ENCODE measurements at places on chromosomes 5 and 9.
A peak's percentile ranks its signal among the peaks of the same experiment; 100 is the strongest.

- no peaks in the 10 kb centered on the region for H3K36me3 ChIP-seq
- H3K27me3 ChIP-seq = no peaks in the 10 kb centered on the region
- H3K4me1 ChIP-seq = no peaks in the 10 kb centered on the region
- H3K27ac ChIP-seq = no peak overlapping the region
- H3K4me3 ChIP-seq = no peak overlapping the region
- DNase-seq = no peak
These were observed 24.4 kb upstream of the SMAD5 start for GRCh38 chr5:136108180-136108611.

- H3K4me1 ChIP-seq = no peaks in the 10 kb centered on the region
- no peak overlapping the region for H3K27ac ChIP-seq
- DNase-seq = no peak
- no peaks in the 10 kb centered on the region for H3K36me3 ChIP-seq
These were observed 73.0 kb upstream of the MPDZ start for GRCh38 chr9:13352451-13352979.

GRCh38 chr5:168801567-168801966 lies 222.4 kb upstream of the PANK3 start:
- H3K27ac ChIP-seq = no peak overlapping the region
- H3K27me3 ChIP-seq = no peaks in the 10 kb centered on the region
- no peak for DNase-seq
- H3K4me1 ChIP-seq = no peaks in the 10 kb centered on the region
- no peaks in the 10 kb centered on the region for H3K36me3 ChIP-seq

DNA sequence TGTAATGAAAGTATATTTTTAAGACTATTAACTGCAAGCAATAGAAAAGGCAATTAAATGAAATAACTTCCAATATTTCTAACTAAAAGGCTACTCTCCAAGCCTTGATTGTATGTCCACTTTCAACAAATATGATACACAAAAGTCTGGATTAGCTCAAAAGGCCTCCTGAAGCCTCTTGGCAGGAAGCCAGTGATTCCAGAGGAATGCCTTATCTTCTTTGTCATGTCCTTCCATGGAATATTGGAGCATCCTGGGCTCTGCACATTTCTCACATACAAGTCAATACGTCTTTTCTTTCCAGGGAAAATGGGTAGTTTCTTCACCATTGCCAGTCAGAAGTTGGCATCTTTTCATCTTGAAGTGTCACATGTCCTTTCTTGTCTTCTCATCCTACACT lies 357.8 kb downstream of the KDM4C start:
- no peaks in the 10 kb centered on the region for H3K36me3 ChIP-seq
- no peaks in the 10 kb centered on the region for H3K4me1 ChIP-seq
- no peak overlapping the region for H3K4me3 ChIP-seq
- H3K27me3 ChIP-seq = no peaks in the 10 kb centered on the region
- no peak for DNase-seq

GRCh38 chr9:129245276-129245675 lies 67.2 kb upstream of the IER5L start:
- H3K4me3 ChIP-seq = no peak overlapping the region
- no peak overlapping the region for H3K27ac ChIP-seq
- H3K4me1 ChIP-seq = no peaks in the 10 kb centered on the region
- no peaks in the 10 kb centered on the region for H3K27me3 ChIP-seq

GRCh38 chr5:147835386-147835798 lies 3.9 kb upstream of the SPINK1 start:
- H3K4me1 ChIP-seq = no peaks in the 10 kb centered on the region
- no peak for DNase-seq
- H3K27me3 ChIP-seq = no peaks in the 10 kb centered on the region
- no peak overlapping the region for H3K27ac ChIP-seq
- H3K4me3 ChIP-seq = no peak overlapping the region

- no peak overlapping the region for H3K4me3 ChIP-seq
- no peaks in the 10 kb centered on the region for H3K4me1 ChIP-seq
- H3K36me3 ChIP-seq = no peaks in the 10 kb centered on the region
- no peak for DNase-seq
These were observed 626.4 kb upstream of the NUDT12 start for GRCh38 chr5:104189031-104189430.

- H3K27ac ChIP-seq = no peak overlapping the region
- no peak overlapping the region for H3K4me3 ChIP-seq
- no peaks in the 10 kb centered on the region for H3K36me3 ChIP-seq
- no peaks in the 10 kb centered on the region for H3K27me3 ChIP-seq
- no peak for DNase-seq
These were observed 195.0 kb downstream of the ADAMTSL1 start for GRCh38 chr9:18668944-18669343.

DNA sequence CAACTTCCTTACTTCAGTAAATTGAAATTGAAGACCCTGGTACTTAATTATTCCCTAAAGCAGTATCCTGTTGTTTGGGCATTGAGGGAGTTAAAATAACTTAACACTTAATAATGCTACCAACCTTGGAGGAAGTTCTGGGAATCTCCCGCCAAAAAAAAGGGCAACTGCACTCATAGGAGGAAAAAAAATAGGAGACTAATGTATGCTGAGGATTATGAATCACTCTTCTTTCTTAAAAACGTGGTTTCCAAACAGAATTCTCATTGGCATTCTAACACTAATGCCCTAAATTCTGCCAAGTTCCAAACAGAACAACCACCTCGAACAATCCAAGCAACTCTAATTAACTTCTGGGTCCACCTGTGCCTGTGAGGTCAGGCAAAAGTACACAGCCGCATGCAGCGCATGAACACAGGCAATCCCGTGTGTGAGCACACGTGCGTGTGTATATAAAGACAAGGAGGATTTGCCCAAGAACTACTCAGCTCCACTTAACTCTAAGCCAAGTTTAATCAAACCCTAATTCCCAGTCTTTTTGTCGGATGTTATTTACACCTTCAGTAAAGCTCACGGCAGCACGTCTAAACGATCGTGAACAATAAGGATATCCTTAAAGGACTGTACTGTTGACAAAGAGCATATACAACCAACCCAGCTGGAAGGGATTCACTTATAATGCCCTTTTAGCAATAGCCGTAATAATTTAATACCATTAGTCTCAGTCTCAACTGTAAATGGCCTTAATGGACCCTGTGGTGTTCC lies 78.4 kb downstream of the EBF1 start:
- no peak overlapping the region for H3K27ac ChIP-seq
- H3K4me1 ChIP-seq = no peaks in the 10 kb centered on the region
- H3K36me3 ChIP-seq = no peaks in the 10 kb centered on the region

- no peak overlapping the region for H3K27ac ChIP-seq
- H3K4me1 ChIP-seq = no peaks in the 10 kb centered on the region
- DNase-seq = no peak
- no peaks in the 10 kb centered on the region for H3K27me3 ChIP-seq
These were observed 797.3 kb upstream of the ARRDC3 start for GRCh38 chr5:92180391-92180790.

DNA sequence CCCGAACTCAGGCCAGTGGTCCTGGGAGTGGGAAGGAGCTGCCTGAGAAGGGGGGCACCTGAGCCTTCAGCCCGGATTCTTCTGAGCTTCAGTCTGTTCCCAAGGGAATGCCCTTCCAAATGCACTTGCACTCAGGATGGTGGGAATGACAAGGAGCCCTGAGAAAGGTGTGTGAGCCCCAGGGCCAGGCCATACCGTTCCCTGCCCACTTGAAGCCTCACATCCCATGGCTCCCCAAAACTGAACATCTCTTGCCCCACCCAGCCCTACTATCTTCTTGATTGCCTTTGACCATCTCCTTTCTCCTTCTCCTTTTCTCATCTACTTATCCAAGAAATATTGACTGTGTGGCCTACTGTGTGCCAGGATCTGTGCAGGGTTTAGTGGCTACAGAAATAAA lies 84.4 kb upstream of the HSPA9 start:
- H3K27me3 ChIP-seq = peaks cover 55% of the 10 kb centered on the region
- H3K27ac ChIP-seq = no peak overlapping the region
- peaks cover 11% of the 10 kb centered on the region for H3K4me1 ChIP-seq
- no peaks in the 10 kb centered on the region for H3K36me3 ChIP-seq

DNA sequence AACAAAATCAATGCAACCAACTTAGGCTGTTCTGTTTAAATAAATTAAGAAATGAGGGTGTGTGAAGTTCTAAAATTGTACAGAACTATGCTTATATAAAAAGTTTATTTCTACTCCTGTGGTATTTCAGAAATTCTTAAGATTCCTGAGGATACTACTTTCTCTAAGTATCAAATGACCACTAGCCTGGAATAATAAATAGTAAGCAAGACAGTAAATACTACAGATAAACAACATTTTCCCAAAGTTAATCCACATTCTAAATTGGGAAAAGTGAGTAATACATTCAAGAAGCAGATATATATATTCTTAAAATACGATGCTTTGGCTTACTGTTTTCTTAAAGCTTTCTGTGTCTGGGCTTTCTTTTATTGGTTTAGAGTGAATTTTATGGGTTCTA lies 29.5 kb downstream of the CCNH start:
- H3K4me1 ChIP-seq = no peaks in the 10 kb centered on the region
- H3K27ac ChIP-seq = no peak overlapping the region
- DNase-seq = no peak
- H3K4me3 ChIP-seq = no peak overlapping the region
- no peaks in the 10 kb centered on the region for H3K27me3 ChIP-seq

GRCh38 chr9:132078699-132079356 lies 839 bp downstream of the MED27 start:
- H3K27ac ChIP-seq = peak overlapping the region; percentile 64
- peaks cover 23% of the 10 kb centered on the region for H3K36me3 ChIP-seq
- no peaks in the 10 kb centered on the region for H3K27me3 ChIP-seq
- peak overlapping the region; percentile 54 for H3K4me3 ChIP-seq
- DNase-seq = no peak
- H3K4me1 ChIP-seq = peaks cover 5% of the 10 kb centered on the region

- H3K27ac ChIP-seq = no peak overlapping the region
- no peak overlapping the region for H3K4me3 ChIP-seq
- H3K4me1 ChIP-seq = no peaks in the 10 kb centered on the region
- DNase-seq = no peak
- H3K27me3 ChIP-seq = no peaks in the 10 kb centered on the region
These were observed 2.0 kb downstream of the OR1J1 start for GRCh38 chr9:122475717-122476116.

GRCh38 chr9:126471084-126471624 lies 142.6 kb upstream of the LMX1B start:
- H3K4me3 ChIP-seq = peak overlapping the region; percentile 27
- H3K4me1 ChIP-seq = peaks cover 57% of the 10 kb centered on the region
- H3K27ac ChIP-seq = peak overlapping the region; percentile 71
- peak; percentile 71 for DNase-seq
- H3K27me3 ChIP-seq = no peaks in the 10 kb centered on the region

- no peaks in the 10 kb centered on the region for H3K36me3 ChIP-seq
- no peak for DNase-seq
- H3K27ac ChIP-seq = no peak overlapping the region
- H3K27me3 ChIP-seq = no peaks in the 10 kb centered on the region
- no peak overlapping the region for H3K4me3 ChIP-seq
These were observed 1115.5 kb downstream of the DTWD2 start for GRCh38 chr5:117872798-117873368.

GRCh38 chr5:57566914-57567313 lies 84.3 kb upstream of the ACTBL2 start:
- no peak for DNase-seq
- H3K27me3 ChIP-seq = no peaks in the 10 kb centered on the region
- H3K4me1 ChIP-seq = no peaks in the 10 kb centered on the region
- H3K36me3 ChIP-seq = no peaks in the 10 kb centered on the region
- H3K27ac ChIP-seq = no peak overlapping the region
- no peak overlapping the region for H3K4me3 ChIP-seq

DNA sequence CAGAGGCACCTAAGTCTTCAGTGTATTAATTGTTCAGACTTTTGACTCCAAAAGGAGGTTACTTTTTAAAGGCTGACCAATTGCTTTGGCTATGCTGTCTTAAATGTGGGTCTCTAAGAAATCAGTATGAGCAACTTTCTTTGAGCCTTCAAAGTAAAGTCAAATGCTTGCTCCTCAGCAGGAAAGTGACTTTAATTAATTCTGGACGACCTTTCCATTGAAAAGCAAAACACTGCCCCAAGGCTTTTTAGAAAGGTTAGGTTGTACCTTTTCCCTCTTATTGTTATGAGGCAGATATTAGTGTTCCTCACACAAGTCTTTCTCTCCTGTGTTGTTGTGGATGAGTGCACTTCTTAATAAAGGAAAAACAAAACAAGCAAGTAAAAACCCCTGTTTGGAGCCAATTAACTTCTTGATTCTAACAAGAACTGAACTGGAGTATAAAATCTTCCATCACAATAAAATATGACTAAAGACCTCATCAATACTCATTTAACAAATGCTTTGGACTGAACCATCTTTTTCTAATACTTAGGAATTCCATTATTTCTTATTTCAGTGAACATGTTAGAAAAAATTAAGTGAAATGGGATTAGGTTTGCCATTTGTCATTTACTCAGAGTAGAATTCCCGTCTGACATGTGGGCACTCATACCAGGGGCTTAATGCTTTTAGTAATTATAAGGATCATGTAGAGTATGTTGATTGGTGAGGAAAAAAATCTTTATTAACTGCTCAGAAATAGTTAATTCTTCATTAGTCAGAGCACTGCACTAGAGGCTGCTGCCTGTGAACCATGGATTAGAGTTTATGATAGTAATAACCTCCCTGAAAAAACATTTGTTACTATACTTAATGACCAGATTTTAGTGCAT lies 159.1 kb upstream of the ZNF608 start:
- H3K36me3 ChIP-seq = no peaks in the 10 kb centered on the region
- no peak overlapping the region for H3K27ac ChIP-seq
- no peak overlapping the region for H3K4me3 ChIP-seq
- no peaks in the 10 kb centered on the region for H3K4me1 ChIP-seq

- DNase-seq = no peak
- no peaks in the 10 kb centered on the region for H3K4me1 ChIP-seq
- H3K36me3 ChIP-seq = no peaks in the 10 kb centered on the region
- no peaks in the 10 kb centered on the region for H3K27me3 ChIP-seq
- no peak overlapping the region for H3K4me3 ChIP-seq
These were observed 276.0 kb upstream of the MPDZ start for GRCh38 chr9:13555516-13555915.

GRCh38 chr5:125202871-125203438 lies 456.5 kb upstream of the ZNF608 start:
- H3K27ac ChIP-seq = no peak overlapping the region
- no peaks in the 10 kb centered on the region for H3K27me3 ChIP-seq
- H3K4me3 ChIP-seq = no peak overlapping the region
- no peak for DNase-seq

- H3K36me3 ChIP-seq = peaks cover 11% of the 10 kb centered on the region
- peak overlapping the region; percentile 42 for H3K4me3 ChIP-seq
- no peaks in the 10 kb centered on the region for H3K27me3 ChIP-seq
- H3K27ac ChIP-seq = peak overlapping the region; percentile 13
These were observed 4.4 kb downstream of the NSMF start for GRCh38 chr9:137454597-137455358.

DNA sequence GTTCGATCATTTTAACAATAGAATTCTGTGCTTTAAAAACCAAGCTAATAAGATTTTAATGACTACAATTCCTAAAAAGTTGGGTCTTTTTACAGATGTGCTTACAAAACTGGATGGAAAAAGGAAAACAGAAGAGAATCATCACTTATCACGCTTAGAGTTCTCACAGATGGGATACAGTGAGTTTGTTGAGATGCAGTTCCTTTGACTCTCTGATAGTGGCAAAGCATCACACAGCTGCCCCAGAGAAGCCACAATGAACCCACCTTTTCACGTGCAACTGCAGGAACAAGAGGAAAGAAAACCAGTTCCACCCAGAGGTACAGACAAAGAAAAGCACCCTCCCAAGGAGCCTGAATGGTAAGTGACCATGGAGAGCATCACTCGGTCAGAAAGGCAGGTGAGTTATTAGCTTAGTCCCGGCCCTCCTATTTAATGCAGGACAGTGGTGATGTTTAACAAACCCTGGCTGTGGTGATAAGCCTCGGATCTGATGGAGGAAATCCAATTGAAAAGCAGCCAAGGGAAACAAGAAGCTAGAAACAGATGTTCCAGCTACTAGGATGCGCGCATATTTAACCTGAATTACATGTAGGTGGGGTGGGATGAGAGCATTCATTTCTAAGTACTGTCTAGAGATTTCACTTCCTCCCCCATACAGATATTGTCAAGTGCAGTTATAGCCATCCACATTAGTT lies 167.7 kb downstream of the TARS1 start:
- no peak overlapping the region for H3K4me3 ChIP-seq
- no peaks in the 10 kb centered on the region for H3K36me3 ChIP-seq
- no peak overlapping the region for H3K27ac ChIP-seq
- H3K4me1 ChIP-seq = no peaks in the 10 kb centered on the region
